T-helper 2 cell treated with Interferon-gamma antibody and Interleukin-4, amounts not matched to agents 5 μg/mL and 100 μg/mL, for 36 hours (primary cell): ENCODE measurements at places on chromosomes 5 and 9.

GRCh38 chr5:124659798-124660197 is 86.6 kb downstream of the ZNF608 start:
- no peak for DNase-seq
- no peak overlapping the region for H3K4me3 ChIP-seq
- no peaks in the 10 kb centered on the region for H3K36me3 ChIP-seq
- no peaks in the 10 kb centered on the region for H3K4me1 ChIP-seq
- H3K27ac ChIP-seq: no peak overlapping the region
- peaks cover 13% of the 10 kb centered on the region for H3K27me3 ChIP-seq

DNA sequence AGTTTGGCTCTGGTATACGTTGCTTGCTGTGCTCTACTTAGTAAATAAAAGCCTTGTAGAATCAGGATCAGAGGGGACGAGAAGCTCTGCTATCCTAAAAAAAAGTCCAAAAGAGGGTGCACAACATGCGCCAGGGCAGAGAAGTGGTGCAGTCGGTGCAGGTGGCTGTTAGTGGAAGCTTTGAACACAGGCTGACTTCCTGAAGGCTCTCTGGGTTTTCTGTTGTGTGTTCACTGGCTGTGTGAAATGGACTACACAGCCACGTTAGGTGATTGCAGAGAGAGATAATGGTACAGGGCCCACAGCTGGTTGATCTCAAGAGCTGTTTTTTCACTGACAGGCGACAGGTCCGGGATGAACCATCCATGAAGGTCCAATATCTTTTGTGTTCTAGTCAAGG is 167.4 kb downstream of the TMEM167A start:
- H3K4me3 ChIP-seq: no peak overlapping the region
- peaks cover 6% of the 10 kb centered on the region for H3K4me1 ChIP-seq
- H3K36me3 ChIP-seq: no peaks in the 10 kb centered on the region
- no peak for DNase-seq

- no peak overlapping the region for H3K27ac ChIP-seq
- no peaks in the 10 kb centered on the region for H3K27me3 ChIP-seq
- H3K4me3 ChIP-seq: no peak overlapping the region
- peaks cover 12% of the 10 kb centered on the region for H3K4me1 ChIP-seq
Measured at GRCh38 chr9:79609468-79610018, 37.8 kb downstream of the TLE4 start.

- DNase-seq: peak; percentile 36
- peak overlapping the region; percentile 94 for H3K27ac ChIP-seq
- no peaks in the 10 kb centered on the region for H3K27me3 ChIP-seq
Measured at GRCh38 chr9:15295761-15296405, 11.1 kb downstream of the TTC39B start.

GRCh38 chr9:98453589-98454311 is 198.3 kb upstream of the TBC1D2 start:
- no peaks in the 10 kb centered on the region for H3K36me3 ChIP-seq
- no peak overlapping the region for H3K27ac ChIP-seq
- peaks cover 6% of the 10 kb centered on the region for H3K27me3 ChIP-seq

DNA sequence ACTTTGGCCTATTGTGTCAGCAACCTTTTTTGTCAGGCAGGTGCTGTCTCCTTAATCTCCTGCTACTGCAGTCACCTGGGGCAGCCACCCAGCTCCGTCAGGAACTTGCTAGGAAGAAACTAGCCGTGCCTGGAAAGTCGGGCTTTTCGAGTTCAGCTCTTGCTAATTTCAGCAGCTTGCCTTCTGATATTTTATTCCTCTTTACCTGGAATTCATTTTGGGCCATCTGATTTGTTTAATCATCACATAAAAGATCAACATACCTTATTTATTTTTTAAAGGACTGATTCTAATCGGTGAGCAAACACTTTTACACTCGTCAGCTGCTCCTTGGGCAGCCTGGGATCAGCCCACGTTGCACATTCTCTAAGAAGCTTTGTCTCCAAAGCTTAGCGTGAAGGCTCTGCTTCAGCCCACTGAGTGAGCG is 42.2 kb downstream of the PRLR start:
- DNase-seq: no peak
- H3K27ac ChIP-seq: no peak overlapping the region
- no peaks in the 10 kb centered on the region for H3K4me1 ChIP-seq
- H3K4me3 ChIP-seq: no peak overlapping the region
